ENCODE measurements at places on chromosomes 3 and 15. TPM values are rescaled to one million over a fixed set of nuclear protein-coding genes. Genes with fewer than 3 reads are reported as not detected.

Gene KLHL40
- polyA plus RNA-seq, result not detected

Gene STXBP5L
- not detected for polyA plus RNA-seq

Gene SHQ1
- polyA plus RNA-seq, result 7.4 TPM

Gene SH2D7
- polyA plus RNA-seq, result not detected

Gene SLC28A2
- polyA plus RNA-seq, result not detected

Gene MB21D2
- polyA plus RNA-seq, result 6.9 TPM

All from foreskin keratinocyte (primary cell).